KBM-7 (cell line): ENCODE measurements at places on chromosomes 11 and 22.
A peak's percentile ranks its signal among the peaks of the same experiment; 100 is the strongest.

GRCh38 chr22:50307890-50308596, 597 bp upstream of the PLXNB2 start:
- no peak for DNase-seq

GRCh38 chr11:113148076-113148475, 166.3 kb upstream of the TTC12 start:
- no peak for DNase-seq

DNA sequence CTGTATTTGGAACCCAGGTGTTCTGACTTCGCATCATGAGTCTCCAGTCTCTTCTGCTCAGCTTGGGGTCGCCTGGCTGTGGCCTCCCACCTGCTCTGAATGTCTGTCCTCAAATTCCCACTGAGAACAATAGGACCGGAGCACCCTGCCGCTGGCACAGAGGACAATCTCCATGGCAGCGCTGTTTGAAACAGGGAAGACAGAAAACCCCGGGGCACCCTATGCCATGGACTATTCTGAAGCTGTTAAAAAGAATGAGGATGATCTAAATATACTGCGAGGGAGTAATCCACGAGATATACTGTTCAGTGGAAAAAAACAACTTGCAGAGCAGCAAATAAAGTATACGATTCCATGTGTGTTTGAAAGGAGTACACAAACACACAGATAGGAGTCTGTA, 415.6 kb upstream of the NARS2 start:
- DNase-seq: no peak

GRCh38 chr11:125165111-125165842, 726 bp downstream of the PKNOX2 start:
- DNase-seq: peak; percentile 38

DNA sequence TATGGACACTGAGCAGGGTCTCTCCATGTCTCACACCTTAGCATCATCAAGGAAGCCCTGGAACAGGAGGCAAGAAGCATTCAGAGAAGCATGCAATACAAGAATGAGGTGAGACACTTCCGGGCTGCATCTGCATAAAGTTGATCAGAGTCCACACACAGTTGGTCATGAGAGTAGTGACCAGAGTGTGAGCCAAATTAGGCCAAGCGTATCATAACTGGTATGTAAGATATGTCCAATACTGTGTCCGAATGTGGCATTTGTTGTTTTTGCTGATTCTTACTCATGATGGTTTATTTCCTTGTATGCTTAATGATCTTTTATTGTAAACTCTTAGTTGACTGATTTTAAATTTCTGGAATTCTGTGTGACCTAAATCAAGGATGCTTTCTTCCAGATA, 315.7 kb downstream of the INSC start:
- no peak for DNase-seq

DNA sequence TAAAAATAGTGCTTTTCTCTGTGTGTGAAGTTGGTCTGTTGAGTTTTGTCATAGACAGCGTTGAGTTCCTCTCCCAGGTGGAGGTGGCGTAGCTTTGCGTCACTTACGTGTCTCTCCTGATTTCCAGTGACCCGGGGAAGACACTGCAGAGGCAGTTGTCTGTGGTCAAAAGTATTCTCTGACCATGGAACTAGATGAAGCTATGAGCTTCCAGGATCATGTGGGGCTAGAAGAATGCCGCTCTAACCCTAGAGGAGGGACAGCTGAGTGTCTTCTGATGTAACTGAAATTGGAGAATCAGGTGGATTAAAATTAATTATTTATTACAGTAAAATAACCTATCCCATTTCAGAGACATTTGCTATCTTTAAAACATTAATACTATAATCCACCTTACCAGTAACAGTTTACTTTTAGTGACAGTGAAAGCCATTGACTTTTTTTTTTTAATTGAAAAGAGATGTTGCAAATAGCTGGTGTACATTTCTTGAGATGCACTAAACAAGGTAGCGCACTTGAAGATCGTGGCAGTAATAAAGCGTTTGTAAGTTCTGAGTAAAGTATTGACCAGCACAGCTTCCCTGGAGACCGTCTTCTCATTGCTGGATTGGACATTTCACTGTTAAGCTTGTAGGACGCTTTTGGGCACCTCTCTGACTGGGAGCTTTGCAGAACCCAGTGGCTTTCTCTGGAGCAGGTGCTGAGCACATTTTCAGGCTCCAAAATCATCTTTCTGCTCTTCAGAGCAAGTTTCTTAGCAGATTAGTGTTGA, 9.7 kb downstream of the CAT start:
- DNase-seq: no peak

- peak; percentile 60 for DNase-seq
These were observed 1.0 kb upstream of the ATG2A start for GRCh38 chr11:64918017-64918416.

DNA sequence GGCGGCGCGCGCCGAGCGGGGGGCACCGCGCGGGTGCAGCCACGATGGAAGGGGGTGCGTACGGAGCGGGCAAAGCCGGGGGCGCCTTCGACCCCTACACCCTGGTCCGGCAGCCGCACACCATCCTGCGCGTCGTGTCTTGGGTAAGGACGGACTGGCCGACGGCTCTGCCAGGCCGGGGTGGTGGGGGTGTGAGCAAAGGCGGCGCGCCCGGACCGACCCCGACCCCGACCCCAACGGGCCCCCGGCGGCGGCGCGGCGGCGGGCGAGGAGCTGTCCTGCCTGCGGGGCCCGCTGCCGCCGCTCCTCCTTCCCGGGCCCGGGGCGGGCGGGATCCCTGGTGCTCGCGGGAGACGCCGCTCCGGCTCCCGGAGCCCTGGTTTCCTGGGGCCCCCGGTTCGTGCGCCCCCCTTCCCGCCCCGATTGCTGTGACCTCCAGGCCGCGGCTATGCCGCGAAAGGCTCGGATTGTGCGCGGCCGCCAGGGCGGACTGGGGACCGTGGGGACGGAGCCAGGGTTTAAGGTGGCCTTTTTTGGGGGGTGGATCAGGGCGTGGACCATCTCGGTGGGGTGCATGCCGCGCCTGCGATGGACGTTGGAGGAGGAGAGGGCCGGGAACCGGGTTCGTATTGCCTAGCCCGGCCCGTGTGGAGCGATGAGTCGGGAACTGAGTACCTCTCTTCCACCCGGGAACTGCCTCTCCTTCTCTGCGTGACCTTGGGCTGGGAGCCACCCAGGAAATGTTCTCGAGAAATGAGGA, at the start of gene SYNGR1:
SYNGR1 (plus strand) TSS at position 25 of the 760 bp plus-strand sequence; CDS start at position 45, 20 bp downstream.
- DNase-seq: no peak

DNA sequence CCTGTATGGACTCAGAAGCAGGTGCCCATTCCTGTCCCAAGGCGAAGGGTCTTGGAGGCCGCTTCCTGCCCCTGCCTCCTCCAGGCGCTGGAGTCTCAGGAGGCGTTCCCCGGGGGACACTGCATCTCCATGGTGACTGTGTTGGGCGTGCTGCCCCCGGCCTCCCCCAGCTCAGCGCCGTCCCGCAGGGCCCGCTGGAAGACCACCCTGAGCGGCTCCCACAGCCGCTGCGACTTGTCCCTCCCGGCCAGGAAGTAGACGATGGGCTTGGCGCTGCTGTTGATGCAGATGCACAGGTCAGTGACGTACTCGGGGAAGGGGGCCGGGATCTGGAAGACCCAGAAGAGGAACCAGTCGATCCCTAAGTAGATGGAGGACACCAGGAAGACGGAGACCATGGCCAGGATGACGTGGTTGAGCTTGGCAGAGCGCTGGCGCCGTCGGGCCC, 7.8 kb downstream of the MRGPRF start:
- DNase-seq: no peak

GRCh38 chr22:36391638-36392037, 3.9 kb upstream of the MYH9 start:
- no peak for DNase-seq

DNA sequence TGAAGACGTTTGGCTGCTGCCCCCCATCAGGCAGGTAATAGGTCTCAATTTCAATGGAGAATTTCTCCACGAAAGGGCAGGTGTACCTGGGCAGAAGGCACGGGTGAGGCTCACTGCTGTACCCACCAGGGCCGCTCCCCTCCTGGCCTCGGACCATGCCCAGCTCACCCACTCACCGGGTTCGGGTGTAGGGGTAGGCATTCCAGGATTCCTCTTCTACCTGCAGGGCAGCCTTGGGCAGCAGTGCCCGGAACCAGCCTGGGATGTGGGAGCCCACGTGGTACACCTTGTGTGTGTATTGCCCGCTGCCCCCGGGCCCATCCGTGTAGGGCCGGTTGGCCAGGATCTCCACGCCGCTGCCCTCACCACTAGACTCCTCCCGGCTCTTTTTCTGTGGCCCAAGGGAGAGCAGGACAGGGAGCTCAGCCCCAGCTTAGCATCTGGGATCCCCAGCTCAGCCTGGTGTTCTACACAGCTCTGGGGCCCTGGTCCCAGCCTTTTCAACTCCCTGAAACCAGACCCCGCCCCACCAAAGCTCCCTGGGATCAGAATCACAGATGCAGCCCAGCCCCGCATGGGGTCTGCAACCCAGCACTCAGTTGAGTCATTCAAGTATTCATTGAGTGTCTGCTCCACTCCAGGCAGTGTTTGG, 2.7 kb downstream of the PITPNM1 start:
- DNase-seq: no peak

DNA sequence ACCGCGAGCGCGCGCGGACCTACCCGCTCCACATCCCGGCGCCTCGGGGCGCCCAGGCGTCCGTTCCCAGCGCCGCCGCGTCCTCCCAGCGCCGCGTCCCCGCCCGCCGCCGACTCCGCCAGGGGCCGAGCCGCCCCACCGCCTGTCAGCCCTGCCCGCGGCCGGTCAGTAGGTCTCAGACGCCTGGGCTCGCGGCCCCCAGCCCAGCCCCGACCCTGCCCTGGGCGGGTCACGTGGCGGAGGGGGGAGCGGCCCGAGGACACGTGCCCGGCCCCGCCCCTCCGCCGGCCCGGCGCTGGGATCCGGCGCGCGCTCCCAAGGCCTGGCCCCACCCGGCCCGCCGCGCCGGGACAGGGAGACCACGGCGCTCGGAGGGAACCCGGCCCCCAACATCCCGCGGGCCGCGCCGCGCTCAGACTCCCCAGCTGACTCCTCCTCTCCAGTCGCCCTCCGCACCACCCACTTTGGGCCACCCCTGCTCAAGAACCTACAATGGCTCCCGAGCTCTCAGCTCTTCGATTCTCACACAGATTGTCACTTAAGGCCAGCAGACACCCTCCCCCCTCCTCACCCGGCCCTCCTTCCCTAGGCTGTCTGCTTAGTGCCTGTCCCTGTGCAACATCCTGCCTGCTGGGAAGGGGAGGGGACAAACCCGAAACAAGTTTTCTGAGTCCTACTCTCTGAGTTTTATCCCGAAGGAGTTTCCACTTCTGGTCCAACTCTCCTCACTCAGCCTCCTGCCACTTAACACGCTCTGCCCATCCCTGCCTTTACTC, at the start of gene RAB3IL1:
RAB3IL1 (minus strand) TSS at position 233 of the 776 bp plus-strand sequence; CDS start at position 34, 199 bp downstream.
- DNase-seq: no peak

- DNase-seq: no peak
These were observed 4.8 kb upstream of the ARHGEF12 start for GRCh38 chr11:120331301-120331996.
